ENCODE measurements at places on chromosomes 5 and 9.

DNA sequence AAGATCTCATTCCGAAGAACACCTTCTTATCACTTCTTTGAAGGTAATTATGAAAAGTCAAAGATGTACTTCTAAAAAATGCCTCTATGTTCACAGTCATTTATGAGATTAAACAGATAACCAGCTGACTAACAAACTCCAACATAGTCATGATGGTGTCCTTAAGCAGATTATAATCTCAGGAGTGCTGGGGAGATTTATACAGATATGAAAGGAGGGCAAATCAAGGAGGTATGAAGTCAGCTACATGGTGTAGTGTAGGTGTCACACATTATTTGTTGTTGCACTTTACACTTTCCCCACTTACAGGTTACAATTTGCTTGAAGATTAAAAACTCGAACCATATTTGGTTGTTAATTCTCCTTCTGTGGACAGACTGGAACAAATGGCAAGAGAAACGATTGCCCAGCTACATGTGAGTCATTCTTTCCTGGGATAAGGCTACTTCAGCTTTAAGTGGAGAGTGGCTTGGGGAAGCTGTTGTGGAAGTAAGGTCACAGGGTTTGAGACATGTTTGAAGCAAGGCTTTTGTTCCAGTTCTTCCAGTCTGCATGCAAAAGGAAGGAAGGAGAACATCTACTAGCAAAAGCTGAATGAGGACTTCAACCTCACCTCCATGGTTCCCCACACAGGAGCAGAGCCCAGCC is 320.1 kb downstream of the ADGRV1 start:
- DNase-seq = no peak

- DNase-seq = no peak
These were observed 406.1 kb upstream of the CHD1 start for GRCh38 chr5:99334936-99335335.

- no peak for DNase-seq
These were observed 21.0 kb downstream of the MACROH2A1 start for GRCh38 chr5:135377751-135378680.

- no peak for DNase-seq
These were observed 77.5 kb downstream of the PIP5K1B start for GRCh38 chr9:68782546-68782945.

GRCh38 chr9:120876842-120877240 is at the start of gene PHF19:
TSS of gene PHF19 (minus strand) at chr9:120877188. CDS start at chr9:120874741, 2,447 bp downstream.
- DNase-seq = peak; percentile 67

- DNase-seq = peak; percentile 63
These were observed 23.4 kb downstream of the MINAR2 start for GRCh38 chr5:129771058-129771838.

- no peak for DNase-seq
These were observed 89.2 kb upstream of the PRRC1 start for GRCh38 chr5:127428276-127428675.

GRCh38 chr5:128082551-128083032 is 974 bp upstream of the SLC12A2 start:
- no peak for DNase-seq

GRCh38 chr5:174283211-174284005 is 237.9 kb downstream of the NSG2 start:
- DNase-seq = no peak

DNA sequence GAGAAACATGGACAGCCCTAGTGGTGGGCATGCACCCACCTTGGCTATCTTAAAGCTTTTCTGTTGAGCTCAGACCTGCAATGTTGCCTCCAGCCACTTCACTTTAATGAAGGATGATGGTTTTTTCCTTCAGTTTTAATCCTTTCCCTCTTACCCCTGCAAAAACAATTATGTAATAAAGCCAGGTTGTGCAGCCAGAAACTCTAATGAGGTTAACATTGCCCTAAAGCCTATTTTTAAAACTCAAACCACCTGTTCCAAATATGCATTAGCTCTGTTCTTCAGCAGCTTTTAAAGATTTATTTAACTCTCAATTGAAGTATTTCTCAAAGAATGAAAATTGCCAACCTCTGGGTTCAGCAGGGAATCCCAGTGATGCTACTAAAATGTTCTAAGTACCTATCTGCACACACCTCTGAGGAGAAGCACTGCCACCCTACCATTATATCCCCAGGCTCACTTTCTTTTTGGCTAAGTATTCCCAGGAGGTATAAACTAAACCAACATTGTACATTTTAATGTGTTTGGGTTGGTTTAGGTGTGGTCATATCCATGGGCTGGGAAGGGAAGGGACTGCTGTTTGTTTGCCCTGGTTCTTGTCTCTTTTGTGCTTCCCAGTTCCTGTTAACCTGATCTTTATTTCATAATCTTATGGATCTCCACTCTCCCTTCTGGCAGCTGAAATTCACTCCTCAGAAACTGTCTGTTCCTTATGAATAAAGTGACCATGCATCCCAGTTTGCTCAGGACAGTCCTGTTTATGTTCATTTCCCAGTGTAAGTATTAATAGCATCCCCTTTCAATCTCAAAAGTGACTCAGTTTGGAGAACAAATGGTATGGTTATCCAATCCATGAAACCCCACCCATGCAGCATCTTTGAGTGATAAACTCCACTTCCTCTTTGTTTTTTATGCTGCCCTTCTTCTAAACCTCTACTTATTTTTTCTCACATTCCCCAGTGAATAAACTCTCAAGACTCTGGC is 251.7 kb downstream of the RAB3C start:
- DNase-seq = no peak

DNA sequence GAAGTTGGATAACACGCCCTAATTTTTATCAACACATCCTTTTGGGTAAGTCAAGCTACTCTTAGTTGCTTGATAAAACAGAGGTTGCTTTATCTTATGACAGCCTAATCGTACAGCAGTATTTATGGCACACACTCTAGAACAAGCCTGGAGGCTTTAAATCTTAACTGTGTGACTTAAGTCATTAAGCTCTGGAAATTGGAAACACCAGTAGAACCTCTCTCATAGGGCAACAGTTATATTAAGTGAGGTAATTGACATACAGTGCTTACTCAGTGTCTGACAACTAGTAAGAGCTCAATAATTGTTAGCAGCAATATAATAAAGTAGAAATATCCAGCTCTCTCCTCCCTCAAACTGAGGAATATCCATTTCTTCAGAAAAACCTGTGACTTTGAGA is 808.9 kb upstream of the WWC1 start:
- DNase-seq = no peak

GRCh38 chr5:6484899-6485298 is 36.2 kb downstream of the UBE2QL1 start:
- DNase-seq = no peak

DNA sequence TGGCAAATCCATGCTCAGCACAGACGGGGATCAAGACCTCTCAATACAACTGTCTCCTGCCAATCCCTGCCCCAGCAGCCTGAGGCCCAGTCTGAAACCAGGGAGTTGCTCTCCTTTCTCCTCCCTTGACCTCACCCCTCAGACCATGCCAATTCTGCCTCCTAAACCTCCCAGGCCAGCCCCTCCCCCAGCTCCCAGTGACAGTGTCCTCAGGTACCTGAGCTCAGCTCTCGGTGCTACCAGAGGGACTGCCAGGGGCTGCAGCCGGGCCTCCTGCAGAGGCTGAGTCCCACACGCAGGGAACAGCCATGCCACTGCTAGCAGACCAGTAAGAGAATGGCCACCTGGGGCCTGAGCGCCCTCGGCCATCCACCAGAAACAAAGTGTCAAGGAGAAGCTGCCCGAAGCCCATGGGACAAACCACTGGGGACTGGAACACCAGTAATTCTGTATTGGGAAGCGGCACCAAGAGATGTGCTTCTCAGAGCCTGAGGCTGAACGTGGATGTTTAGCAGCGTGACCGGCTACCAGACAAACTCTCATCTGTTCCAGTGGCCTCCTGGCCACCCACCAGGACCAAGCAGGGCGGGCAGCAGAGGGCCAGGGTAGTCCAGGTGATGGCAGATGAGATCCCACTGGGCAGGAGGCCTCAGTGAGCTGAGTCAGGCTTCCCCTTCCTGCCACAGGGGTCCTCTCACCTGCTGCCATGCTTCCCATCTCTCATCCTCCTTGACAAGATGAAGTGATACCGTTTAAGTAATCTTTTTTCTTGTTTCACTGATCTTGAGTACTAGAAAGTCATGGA is 557 bp upstream of the IL3 start:
- DNase-seq = no peak

- no peak for DNase-seq
These were observed 82.3 kb downstream of the CRB2 start for GRCh38 chr9:123438321-123438720.

- DNase-seq = no peak
These were observed 60.6 kb downstream of the IL6ST start for GRCh38 chr5:55934115-55934613.

DNA sequence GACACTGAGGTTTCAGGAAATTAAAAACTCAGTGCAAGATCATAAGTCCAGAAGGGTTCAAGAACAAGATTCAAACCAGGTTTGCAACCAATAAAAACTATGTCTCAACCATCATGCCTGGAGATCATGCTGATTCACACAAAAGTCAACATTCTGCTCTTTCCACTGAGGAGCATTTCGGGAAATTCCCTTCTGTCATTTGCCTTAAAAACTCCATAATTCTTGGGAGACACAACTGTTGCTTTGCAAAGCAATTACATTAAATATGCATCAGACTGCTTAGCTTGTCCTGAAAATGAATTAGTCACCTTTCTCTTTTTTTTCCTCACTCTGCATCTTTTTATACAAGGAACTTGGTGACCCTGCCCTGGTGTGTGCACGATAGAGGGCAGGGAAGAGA is 275.9 kb upstream of the ZNF462 start:
- no peak for DNase-seq

DNA sequence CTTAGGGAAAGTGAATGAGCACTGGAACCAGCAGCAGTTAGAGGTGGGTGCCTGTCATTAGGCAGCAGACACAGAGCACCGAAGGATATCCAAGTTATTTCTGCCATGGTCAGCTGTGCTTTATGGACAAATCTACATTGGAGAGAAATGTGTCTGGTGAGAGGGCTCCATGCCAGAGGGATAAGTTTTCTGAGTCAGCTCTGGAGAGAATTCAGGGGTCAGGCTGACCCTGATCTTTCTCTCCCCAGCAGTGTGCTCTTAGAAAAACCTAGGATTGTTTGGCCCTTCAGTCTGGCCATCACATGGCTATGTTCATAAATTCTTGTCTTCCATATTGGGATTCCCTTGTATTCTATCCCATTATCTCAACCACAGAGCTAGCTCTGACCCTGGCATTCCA is 8.9 kb upstream of the IL17B start:
- no peak for DNase-seq

DNA sequence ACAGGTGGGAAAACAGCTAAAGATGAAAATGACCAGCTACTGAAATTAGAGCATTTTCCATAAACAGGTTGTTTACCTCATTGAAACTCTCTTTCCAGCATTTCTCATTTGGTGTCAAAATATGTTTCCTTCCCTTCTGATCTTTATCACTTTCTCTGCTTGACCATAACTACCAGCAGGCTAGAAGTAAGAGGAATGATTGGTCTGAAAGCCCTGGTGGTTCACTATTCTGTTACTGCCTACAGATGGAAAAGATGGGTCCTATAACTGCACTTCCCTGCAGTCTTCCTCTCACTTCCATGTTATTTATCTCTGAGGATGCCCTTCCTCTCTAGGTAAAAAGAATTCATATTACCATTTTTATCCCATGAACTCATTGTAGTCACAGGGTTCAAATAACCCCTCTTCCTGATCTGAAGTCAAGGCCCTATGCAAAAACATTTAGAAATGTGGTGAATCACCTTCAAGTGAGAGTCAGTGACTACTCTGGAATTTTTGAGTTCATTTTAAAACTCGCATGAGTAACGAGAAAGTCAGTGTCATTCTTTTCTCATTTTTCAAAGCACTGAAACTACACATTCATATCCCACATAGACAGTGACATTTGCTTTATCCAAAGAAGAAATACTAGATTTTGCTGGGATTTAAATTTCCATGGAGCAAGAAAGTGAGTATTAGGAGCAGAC is 51.7 kb downstream of the ZNF474 start:
- DNase-seq = no peak

GRCh38 chr9:37157726-37158377 is 37.5 kb downstream of the ZCCHC7 start:
- DNase-seq = no peak

DNA sequence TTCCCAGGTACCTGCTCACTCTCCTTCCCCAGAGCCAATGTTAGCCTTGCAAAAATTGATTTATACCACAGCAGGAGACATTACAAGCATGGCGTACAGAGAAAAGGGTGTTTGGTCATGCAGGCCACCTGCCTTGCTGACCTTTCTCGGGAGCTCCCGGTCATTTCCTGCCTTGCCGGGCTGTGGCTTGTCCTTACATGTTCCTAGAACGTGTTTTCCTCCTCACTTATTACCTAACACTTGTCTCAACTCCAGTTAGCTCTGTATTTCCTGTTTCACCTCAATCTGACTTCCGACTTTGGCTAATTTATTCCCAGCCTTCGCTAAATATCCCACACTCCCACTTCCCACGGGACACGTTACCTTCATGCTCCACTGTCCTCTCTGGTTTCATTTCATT is 282.5 kb downstream of the ICE1 start:
- DNase-seq = no peak

DNA sequence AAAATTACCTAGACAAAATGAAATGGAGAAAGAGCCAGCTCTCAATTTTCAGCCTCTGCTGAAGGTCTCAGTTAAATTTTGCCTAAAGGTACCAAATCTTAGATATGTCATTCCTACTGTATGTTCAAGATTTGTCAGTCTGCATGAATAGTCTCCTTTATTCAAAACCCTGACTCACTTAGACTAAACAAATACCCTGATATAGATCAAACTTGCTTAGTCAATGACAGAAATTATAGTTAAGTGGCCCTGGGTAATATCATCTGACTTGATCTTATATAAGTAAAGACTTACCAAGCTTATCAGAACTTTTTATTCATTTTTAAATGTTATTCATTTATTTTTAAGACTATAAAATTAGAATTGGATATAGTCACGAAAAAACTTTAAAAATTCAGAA is 12.2 kb downstream of the MEGF9 start:
- DNase-seq = no peak

DNA sequence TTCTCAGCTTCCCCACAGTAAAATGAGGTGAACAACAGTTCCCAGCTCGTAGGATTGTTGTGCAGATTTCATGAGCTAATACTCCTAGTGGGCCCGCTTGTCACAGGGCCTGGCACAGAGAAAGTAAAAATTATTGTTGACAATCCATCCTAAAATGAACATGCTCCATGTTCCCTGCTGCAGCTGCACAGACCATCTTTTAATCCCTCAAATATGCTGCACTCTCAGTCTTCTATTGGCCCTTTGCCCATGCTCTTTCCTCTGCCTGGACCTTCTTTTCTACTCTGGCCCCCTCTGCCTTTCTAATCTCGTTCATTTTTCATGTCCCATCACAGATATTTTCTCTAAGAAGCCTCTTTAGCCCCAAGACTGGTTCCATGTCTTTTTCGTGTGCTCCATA is 117.7 kb upstream of the NR3C1 start:
- DNase-seq = no peak

GRCh38 chr5:83097689-83098231 is 20.4 kb downstream of the XRCC4 start:
- DNase-seq = no peak

GRCh38 chr5:1568201-1568979 is 44.6 kb upstream of the LPCAT1 start:
- no peak for DNase-seq

GRCh38 chr5:137075163-137075970 is 423.8 kb downstream of the SPOCK1 start:
- peak; percentile 56 for DNase-seq

- DNase-seq = no peak
These were observed 122.4 kb upstream of the MSX2 start for GRCh38 chr5:174601946-174602345.

Measured in stimulated activated CD4-positive, alpha-beta T cell treated with anti-CD3 and anti-CD28 coated beads, Interleukin-15, amount 100 ng/mL, for 24 hours (primary cell).